ENCODE measurements at places on chromosomes 3 and 15. TPM values are rescaled to one million over a fixed set of nuclear protein-coding genes. Genes with fewer than 3 reads are reported as not detected.

- no peak for DNase-seq
Measured at GRCh38 chr15:34768530-34768929, 13.7 kb upstream of the GJD2 start.

- DNase-seq = no peak
Measured at GRCh38 chr15:85361323-85361722, 19.1 kb upstream of the AKAP13 start.

GRCh38 chr3:183253528-183254486 is 754 bp downstream of the B3GNT5 start:
- DNase-seq = no peak

DNA sequence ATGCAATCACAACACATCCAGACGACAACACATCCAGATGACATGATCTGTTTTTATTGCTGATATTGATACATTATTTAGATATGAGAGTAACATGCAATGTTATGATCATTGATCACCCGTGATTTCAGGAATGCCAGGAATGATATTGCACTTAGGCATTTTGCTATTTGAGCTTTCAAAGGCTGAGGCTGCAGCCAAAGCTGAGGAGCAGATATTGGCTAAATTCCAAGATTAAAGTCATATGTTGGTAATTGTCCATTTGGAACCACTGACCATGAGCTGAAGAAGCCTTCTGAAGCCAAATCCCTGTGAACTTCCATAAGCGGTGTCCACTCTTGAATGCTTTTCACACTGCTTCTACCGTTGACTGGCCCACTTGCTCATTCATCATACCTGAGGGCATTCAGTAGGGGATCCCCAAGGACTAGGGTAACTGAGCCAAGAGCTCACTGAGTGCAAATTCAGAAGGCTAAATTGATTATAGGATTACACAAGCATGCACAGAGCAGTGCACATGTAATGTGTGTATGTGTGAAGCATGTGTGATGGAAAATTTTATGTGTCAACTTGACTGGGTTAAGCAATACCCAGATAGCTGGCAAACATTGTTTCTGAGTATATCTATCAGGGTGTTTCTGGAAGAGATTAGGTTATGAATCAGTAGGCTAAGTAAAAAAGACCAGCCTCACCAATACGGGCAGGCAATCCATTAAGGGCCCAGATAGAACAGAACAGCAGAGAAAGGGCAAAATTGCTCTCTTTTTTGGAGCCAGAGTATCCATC is 92.1 kb upstream of the PLAAT1 start:
- DNase-seq = no peak

DNA sequence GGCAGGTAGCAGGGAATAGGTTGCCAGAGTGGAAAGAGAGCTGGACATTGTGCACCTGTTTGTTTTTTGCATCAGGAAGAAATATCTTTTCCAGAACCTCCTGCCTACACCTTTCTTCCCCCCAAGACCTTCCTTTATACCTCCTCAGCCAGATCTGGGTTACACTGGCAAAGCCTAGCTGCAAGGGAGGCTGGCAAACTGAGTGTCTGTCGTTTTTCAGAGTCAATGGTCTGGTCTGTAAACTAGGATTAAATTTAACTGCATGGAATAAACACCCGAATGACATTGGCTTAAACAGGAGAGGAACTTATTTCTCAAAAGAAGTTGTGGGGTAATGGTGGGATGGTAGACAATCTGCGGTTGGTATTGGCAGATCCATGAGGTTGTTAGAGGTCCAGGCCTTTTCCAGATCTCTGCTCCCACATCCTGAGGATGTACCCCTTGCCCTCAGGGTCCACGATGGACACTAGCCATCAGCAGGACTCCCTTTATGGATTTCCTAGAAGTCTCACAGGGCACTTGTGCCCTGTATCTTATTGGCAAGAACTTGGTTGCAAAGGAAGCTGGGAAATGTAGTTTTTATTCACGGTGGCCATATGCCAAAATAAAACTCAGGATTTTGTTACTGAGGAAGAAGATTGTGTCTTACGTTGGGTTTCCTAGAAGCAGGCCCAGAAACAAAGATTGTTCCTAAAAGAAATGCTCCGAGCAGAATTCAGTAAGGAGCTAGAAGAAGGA is 3.2 kb upstream of the RARRES1 start:
- no peak for DNase-seq

- DNase-seq = no peak
Measured at GRCh38 chr3:17356585-17356984, 385.8 kb downstream of the TBC1D5 start.

The AP3B2 gene
- 0.64 TPM for total RNA-seq
